GM12865 (cell line): ENCODE measurements at places on chromosomes 5 and 9.
A peak's percentile ranks its signal among the peaks of the same experiment; 100 is the strongest.

DNA sequence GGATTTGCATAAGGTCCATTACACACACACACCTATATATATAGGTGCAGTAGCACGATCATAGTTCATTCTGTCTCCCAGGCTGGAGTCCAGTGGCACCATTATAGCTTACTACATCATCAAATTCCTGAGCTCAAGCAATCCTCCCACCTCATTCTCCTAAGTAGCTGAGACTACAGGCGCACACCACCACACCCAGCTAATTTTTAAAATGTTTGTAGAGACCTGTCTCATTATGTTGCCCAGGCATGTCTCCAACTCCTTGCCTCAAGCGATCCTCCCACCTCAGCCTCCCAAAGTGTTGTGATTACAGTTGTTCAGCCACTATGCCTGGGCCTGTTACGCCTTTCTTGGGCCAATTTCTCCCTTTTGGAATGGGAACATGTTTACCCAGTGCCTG, 39.7 kb downstream of the DNAJB5 start:
- DNase-seq: no peak

DNA sequence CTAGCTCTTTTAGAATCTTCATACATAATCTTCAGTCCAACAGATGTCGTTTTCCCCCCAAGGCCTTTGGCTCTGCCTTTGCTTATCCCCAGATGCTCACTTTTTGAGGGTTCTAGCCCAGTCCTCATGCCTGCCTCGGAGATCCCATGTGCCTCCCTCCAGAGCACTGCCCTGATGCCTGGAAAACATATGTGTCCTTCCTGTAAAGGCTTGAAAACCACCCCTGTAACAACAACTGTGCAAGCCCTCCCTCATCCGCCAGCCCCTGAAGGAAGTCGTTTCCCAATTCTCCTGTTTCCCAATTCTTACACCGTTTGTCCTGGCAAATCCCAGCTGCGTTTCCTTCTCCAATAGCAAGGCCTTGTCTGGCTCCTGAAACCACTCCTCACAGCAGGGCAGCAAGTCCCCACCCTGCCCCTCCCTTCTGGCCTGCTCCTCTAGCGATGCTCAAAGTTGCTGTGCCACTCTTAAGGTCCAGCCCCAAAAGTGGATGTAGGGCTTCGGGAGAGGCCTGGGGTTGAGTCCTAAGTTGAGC, 52.2 kb downstream of the SLC36A1 start:
- DNase-seq: no peak

GRCh38 chr5:157290981-157291711, 25.2 kb downstream of the CYFIP2 start:
- DNase-seq: peak; percentile 41

- no peak for DNase-seq
Measured at GRCh38 chr9:131277287-131277909, 1.1 kb upstream of the FAM78A start.

DNA sequence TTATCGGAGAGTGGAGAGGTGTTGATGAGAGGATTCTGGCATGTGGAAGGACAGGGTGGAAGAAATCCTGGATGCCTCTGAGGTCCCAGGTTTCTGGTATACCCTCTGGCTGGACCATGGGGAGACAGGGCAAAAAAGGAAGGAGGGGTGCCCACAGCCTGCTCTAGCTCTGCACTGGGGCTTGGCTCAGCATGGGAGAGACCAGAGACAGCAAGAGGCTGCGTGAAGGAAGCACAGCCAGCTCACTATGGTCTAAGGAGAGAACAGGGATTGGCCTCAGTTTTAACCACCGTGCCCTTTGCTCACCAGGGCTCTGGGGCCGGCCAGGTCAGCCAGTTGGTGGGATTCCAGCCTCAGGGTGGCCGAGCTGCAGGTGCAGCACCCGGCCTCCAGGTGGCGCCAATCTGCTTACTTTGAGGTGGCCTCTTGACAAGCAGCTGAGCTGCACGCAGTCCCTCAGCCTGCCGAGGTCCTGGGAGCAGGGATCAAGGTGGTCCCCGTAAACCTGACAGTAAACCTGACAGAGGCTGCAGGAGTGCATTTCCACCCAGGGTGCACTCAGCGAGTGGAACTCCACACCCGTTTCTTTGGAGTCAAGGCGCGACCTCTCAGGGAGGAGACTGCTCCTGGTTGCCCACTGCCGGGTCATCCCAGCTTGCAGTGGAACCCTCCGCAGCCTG, 25.0 kb upstream of the SPTLC1 start:
- peak; percentile 76 for DNase-seq

- no peak for DNase-seq
Measured at GRCh38 chr5:21709770-21710169, 1143.4 kb downstream of the CDH12 start.

DNA sequence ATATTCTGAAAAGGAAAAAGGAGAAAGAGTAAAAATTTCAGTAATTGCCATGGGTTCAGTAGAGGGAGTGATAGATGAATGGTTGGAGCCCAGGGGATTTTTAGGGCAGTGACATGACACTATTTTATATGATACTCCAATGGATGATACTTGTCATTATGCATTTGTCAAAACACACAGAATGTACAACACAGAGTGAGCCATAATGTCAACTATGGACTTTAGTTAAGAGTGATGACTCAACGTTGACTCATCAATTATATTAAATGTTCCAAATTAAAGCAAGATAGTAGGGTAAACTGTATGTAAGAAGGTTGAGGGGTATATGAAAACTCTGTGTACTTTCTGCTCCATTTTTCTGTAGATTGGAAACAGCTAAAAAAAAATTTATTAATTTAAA, 586.4 kb downstream of the TAF11L14 start:
- DNase-seq: no peak

GRCh38 chr5:128538250-128539037, 399 bp upstream of the FBN2 start:
- DNase-seq: no peak

GRCh38 chr9:31272456-31273295, 1111.8 kb upstream of the ACO1 start:
- no peak for DNase-seq

DNA sequence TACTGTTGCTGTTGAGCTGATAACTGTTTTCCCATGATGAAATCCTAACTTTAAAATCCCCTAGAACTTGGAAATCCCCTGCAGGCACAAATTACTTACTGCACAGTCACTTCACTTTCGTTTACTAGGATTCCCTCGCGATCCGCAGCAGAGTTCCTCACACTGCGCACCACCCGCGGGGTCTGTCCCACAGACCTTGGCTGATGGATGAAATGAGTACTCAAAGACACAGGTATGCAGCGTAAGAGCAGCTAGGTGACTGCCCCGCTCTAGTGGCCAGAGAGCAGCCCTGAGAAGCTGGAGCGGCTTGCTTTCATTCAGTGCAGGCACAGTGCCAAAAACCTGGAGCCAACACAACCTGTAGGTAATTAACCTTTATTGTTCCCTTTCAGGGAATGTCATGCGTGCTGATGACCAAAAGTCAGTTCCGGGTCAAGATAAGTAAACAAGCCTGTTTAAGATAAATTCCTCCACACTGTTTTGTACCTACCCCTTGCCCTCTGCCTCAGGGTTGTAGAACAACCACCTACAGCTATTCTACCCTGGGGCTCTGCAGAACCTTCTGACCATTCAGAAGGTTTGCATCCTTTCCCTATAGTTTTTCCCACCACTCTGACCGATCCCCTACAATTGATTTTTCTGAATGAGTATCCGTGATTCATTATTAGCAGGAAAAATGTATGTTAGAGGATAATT, 191.2 kb downstream of the CDH9 start:
- no peak for DNase-seq

- peak; percentile 1 for DNase-seq
Measured at GRCh38 chr5:90408571-90409317, 812 bp downstream of the CETN3 start.

GRCh38 chr5:31120642-31120948, 72.9 kb upstream of the CDH6 start:
- no peak for DNase-seq

DNA sequence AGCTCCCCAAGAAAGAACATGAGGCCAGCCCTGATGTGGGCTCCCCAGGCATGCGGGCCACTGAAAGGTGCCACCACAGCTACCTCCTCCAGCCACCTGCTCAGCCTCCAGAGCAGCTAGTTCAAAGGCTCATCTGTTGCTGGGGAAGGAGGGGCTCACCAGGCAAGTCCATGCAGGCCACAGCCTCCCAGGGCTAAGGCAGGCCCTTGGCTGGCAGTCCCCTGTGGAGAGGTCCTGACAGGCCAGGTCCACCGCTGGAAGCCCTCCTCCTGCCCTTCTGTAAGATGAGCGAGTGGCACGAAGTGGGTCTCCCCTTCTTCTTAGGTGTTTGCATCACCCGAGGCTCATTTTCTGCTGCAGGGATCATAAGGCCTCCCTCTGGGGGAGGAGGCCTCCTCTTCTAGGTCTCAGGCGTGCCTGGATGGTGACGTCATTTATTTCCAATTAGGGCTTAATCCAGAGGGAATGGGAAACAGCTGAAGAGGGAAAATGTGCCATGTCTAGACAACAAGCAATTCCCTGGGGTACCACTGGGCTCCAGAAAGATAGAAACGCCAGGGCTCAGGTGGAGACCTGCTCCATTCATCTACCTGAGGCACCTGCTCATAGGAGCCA, 91.6 kb downstream of the CFAP90 start:
- no peak for DNase-seq

- no peak for DNase-seq
Measured at GRCh38 chr5:134247428-134248224, 21.8 kb upstream of the PPP2CA start.

- DNase-seq: peak; percentile 51
Measured at GRCh38 chr5:61332851-61333320, 828 bp downstream of the ZSWIM6 start.

DNA sequence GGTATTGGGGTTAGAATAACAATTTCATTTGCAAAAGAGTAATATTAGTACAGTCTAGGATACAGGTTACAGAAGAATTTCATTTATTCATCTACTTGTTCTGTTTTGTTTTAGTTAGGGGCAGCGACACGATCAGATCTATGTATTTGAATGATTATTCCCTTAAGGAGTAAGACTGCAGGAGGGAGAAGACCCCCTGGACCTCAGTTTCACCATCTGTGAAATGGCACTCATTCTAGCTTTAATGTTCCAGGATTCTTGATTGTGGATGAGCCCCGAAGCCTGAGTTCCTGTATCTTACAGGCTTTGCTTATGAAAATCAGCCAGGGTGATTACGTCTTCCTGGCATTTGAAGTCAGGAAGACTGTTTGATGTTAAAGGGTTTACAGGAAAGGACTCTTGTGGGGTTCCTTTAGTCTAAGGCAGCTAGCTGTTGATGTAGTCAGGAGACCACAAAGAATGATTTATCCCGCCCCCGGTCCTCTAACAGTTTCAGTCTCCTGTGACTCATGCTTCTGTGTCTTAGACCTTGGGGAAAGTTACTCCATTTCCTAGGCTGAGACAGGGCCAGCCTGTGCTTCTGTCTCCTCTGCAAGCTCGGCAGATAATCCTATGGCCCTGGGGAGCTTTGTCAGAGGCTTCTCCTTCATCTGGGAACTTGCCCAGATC, 11.5 kb downstream of the SMIM3 start:
- DNase-seq: peak; percentile 74

GRCh38 chr5:143197260-143197656, 206.2 kb downstream of the NR3C1 start:
- no peak for DNase-seq

GRCh38 chr9:38437193-38437823, 13.1 kb upstream of the IGFBPL1 start:
- DNase-seq: peak; percentile 14

DNA sequence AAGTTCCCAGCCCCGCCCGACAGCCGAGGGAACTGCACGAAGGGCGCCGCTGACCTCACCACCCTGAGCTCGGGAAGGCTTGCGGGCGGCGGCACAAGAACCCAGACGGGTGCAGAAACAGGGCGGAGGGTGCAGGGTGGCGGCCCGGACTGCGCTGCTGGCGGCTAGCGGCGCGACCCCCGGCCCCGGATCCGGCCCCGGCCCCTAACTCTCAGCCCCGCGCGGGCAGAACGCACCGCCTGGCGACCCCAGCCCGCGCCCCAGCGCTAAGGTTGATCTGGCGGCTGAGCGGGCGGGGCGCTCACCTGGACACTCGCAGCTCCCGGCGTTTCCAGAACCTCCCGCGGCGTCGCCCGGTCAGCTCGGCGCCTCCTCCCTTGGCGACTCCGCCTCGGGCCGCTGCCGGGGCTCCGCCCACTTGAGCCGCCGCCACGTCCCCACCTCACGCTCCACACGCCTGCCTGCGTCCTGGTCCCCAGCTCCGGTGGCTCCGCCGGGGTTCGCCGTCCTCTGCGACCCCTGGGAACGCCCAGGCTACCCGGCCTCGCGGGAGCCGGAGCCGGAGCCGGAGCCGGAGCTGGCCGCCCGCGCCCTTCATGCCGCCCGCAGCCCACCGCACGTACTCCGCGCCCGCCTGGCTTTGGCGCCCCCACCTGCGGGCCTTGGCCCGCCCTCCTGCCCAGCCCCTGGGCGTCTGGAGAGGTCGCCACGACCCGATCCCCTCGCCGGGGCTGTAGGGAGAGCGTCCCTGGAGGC, at the start of gene P4HA2:
Gene P4HA2 (minus strand): TSS at position 369 of the 756 bp plus-strand sequence. CDS start 9,227 bp downstream, outside the sequence.
- peak; percentile 71 for DNase-seq

DNA sequence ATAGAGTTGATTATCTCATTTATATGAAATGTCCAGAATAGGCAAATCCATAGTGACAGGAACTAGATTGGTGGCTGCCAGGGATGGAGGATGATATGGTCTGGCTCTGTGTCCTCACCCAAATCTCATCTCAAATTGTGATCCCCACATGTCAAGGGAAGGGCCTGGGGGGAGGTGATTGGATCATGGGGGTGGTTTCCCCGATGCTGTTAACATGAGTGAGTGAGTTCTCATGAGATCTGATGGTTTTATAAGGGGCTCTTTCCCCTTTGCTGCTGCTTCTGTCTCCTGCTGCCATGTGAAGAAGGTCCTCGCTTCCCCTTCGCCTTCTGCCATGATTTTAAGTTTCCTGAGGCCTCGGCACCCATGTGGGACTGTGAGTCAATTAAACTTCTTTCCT, 21.4 kb downstream of the EEIG1 start:
- no peak for DNase-seq

DNA sequence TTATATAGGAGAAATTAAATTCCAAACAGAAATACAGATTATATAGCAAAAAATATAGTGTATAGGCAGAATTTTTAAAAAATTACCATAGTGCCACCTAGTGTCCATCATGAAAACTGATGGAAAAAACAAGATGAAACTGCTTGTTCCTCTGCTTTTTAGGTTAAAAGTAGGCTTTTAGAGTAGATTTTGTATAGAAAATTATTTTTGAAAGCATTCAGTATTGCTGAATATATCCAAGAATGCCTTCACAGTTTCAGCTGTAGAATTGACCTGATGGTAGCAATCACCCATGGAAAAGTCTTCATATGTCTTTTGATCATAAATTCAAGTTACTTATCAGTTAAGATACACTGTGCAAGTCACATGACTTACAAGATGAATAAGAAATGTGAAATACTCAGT, 19.7 kb downstream of the RIOK2 start:
- DNase-seq: no peak

- DNase-seq: peak; percentile 26
Measured at GRCh38 chr9:20144197-20144596, 355.4 kb upstream of the SLC24A2 start.
